GM23248 (cell line): ENCODE measurements at places on chromosomes 12 and 14. TPM values are rescaled to one million over a fixed set of nuclear protein-coding genes. Genes with fewer than 3 reads are reported as not detected.

Gene FERMT2
- total RNA-seq, result 217 and 256 TPM in 2 replicates

Gene DDHD1
- total RNA-seq, result 15.8 and 16.8 TPM in 2 replicates

DNA sequence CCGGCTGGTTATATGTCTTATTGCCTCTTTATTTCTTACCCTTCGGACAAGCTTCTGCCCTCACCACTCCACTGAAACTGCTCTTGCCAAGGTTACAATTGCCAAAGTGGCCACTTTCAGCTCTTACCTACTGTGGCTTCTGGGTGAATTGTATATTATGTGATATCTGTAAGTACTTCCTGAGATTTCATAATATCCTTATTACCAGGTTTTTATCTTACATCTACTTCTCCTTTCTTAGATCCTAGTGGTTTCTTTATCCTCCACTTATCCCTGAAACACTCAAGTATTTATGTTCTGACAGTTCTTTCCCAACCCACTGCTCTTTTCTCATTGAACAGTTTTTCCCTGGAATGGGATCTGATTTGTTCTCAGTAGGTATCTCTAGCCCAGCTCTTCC lies 10.5 kb downstream of the CELA1 start:
- no peak for DNase-seq

GRCh38 chr12:52401526-52401925 lies 4.6 kb downstream of the KRT82 start:
- peak; percentile 32 for DNase-seq

DNA sequence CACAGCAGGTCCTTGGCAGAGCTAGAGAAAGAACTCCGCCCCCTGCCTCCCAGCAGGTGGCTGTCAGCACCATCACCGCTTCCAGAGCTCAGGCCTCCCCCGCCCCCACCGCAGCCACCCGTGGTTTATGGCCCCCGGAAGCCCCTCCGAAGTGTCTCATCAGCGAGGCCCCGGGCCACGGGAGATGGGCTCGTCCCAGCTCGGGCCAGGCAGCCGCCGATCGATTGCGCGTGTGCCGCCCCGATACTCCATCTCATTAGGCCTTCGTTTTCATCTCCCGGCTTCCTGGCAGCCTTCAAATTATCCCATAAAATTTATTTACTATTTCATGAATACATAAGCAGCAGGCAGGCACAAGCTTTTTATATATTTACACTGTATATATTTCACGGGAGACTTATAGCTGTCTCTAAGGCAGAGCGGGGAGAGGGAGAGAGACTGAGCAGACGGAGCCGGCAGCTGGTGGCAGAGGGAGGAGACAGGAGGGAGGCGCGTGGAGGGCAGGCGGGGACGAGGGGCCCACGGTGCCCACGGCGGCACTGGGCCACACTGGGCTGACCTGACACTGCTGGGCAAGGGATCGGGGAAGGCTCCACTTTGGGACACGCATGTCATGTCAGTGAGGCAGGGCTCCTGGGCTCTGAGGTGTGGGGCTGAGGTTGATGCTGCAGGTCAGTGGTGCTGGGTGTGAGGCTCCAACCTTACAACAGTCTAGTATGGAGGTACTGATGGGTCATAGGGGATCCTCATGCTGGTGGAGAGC lies 241.2 kb downstream of the RBM19 start:
- no peak for DNase-seq

DNA sequence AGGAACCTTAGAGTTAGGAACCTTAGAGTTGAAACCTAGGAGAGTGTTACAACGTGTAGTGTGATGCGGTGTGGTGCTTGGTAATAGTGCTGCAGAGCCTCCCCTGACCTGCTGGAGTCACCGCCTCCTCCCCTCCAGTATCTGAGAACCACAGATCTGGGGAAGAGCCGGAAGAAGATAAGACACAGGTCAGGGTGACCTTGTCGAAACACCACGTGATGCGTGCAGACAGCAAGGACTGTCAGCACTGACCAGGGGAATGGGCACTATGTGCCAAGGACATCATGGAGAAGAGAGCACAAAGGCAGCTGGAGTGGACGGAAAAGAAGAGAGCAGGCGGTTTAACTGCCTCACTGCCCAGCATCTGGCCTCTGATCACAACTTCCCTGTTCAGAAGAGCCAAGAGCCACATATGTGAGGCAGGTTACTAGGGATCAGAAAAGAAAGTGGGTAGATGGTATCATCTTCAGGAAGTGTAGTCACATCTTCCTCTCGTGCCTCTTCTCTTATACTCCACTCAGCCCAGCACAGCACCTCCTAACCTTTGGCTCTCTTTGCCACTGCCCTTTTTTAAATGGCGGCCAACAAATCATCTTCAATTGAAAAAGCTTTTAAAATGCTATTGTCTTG lies 93.7 kb downstream of the TESC start:
- no peak for DNase-seq
